Fibroblast of skin of back (primary cell): ENCODE measurements at places on chromosomes 12 and 14.

GRCh38 chr14:81281332-81281731, 60.6 kb upstream of the GTF2A1 start:
- DNase-seq: no peak

- DNase-seq: peak; percentile 27
Measured at GRCh38 chr12:42819846-42820245, 230.3 kb upstream of the PRICKLE1 start.

DNA sequence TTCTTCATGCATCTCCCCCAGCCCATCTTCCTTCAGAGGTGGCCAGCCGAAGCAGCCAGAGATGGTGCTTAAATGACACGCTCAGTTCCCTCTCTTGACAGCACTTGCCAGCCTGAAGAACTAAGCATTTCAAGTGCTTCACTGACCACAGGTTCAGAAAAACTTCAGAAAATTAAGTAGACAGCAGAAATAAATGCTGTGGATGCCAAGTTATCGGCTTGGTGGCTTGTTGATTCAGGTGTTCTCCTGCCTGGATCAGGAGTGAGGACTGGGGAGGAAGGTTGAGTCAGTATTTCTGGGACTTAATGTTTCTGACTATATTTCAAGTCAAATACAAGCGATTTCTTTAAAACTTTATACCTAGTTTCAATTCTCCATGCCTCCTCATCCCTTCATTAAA, 58.2 kb downstream of the CRACR2A start:
- no peak for DNase-seq

DNA sequence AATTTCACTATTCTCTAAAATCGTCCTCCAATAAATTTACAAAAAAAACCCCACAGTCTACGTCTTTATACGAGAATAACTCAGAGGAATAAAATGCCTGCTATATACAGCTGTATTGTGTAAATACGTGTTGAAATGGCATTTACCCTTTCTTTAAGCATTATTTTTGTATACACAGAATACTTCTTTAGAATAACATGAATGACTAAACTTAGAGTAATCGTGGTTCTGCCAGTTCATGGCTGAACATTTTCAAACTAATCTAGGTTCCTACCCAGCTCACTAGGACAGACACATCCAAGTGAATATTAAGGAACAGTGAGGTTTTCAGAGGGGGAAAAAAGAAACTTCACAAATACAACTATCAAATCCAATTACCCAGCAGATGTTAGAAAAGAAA, 24.6 kb downstream of the DICER1 start:
- DNase-seq: peak; percentile 21

- DNase-seq: no peak
Measured at GRCh38 chr14:72559669-72560255, 334.1 kb downstream of the DPF3 start.

- no peak for DNase-seq
Measured at GRCh38 chr12:6582196-6582595, 14.1 kb upstream of the NOP2 start.

DNA sequence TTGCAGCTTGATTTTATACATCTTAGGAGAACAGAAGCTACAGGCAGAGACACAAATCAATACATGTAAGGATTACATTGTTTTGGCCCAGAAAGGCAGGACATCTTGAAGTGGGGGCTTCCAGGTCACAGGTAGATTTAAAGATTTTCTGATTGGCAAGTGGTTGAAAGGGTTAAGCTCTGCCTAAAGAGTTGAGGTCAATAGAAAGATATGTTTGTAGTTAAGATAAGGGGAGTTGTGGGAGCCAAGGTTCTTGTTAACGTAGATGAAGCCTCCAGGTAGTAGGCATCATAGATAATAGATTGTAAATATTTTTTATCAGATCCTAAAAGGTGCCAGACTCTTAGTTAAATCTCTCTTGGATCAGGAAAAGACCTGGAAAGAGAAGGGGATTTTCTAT, 5.5 kb upstream of the DHRS2 start:
- DNase-seq: no peak

DNA sequence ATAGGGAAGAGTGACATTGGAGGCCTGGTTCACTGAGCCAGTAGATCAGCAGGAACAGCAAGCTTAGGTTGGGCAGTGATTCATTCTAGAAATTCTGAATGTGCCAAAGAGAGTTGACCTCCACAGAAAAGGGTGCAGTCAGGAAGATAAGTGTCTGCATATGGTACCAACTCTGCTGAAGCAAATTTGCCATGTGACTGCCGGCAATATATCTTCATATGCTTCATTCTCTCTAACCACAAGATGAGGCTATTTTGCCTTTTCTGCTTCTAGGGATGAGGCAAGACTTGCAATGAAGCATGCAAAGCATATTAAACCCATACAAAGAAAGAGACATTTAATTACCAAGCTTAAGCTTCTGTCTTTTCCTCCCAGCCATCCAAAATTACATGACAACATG, 13.6 kb downstream of the CCDC198 start:
- DNase-seq: no peak

DNA sequence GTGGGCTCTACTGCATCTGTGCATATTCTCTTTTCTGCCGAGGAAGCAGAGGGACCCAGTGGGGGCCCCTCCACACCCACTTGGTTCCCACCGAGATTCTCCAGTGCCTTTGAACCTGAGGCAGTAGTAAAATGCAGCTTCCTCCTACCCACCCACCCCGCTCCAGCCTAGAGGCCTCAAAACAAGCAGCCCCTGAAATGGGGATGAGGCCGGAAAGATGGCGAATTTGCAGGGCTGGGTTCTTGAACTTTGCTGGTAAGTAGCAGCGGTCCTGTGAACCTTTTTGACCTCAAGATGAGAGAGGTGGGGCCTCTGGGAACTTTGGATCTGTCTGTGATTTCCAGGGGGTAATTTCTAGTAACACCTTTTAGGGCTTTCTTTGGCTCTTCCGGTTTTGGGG, 15.4 kb downstream of the PLEKHG3 start:
- no peak for DNase-seq

DNA sequence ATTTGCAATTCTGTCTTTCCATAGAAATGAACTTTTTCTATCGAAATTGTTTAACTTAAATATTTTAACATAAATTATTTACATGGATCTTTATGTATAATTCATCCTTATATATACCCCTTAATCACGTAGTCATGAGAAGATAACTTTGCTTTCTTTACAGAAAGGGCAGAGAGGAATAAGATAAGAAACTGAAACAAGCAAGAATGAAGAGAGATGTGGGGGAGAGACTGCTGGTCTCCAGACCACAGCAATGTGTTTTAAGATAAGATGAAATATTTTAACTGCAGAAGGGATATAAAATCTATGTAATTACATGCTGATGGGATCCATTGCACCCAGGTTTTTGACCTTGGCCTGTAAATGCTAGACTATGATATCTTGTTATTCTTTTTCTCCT, 34.7 kb upstream of the DNM1L start:
- no peak for DNase-seq

GRCh38 chr14:50225067-50225973, 6.1 kb downstream of the SOS2 start:
- DNase-seq: peak; percentile 91

DNA sequence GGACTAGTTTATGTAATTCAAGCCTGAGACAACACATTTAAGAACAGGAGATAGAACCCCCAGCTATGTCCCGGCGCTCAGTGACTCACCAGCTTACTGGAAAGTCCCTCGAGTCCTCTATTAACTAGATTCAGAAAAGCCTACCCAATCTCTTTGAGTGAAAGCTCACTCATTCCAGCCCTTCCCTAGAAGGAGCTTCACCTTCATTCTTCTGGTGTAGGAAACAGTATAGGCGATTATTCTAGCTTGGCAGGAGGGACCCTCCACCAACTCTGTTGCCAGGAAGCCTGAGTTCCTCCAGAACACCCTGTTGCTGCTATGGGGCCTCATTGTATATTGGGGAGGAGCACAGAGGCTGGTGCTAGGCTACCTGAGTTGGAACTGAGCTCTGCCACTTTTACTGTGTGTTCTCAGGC, 57.2 kb upstream of the AEBP2 start:
- DNase-seq: peak; percentile 86
